Activated effector memory CD4-positive, alpha-beta T cell treated with anti-CD3 and anti-CD28 coated beads, Interleukin-2, amount 50 U/mL, for 16 hours (primary cell): ENCODE measurements at places on chromosomes 11 and 22.

DNA sequence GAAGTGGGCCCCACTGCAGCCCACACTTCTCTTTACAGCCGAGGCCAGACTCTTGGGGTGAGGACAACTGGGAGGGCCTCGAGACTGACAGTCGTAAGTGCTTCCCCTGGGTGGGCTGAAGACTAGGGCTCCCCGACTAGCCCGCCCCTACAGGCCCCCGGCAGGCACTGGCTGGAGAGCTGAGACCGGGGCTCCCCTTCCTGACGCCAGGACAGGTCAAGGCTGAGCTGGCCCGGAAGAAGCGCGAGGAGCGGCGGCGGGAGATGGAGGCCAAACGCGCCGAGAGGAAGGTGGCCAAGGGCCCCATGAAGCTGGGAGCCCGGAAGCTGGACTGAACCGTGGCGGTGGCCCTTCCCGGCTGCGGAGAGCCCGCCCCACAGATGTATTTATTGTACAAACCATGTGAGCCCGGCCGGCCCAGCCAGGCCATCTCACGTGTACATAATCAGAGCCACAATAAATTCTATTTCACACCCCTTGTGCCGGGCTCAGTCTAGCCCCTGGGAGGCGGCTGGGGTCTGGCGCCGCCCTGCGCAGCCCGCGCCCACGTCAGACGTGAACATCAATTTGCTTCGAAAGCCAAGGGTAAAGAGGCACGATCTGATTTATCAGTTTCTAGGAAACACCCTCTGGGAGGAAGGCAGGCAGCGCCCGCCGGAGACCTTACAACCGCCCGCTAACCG, 13.5 kb downstream of the SCYL1 start:
- no peak for DNase-seq

GRCh38 chr22:46172522-46173110, 22.3 kb downstream of the PPARA start:
- DNase-seq: no peak

DNA sequence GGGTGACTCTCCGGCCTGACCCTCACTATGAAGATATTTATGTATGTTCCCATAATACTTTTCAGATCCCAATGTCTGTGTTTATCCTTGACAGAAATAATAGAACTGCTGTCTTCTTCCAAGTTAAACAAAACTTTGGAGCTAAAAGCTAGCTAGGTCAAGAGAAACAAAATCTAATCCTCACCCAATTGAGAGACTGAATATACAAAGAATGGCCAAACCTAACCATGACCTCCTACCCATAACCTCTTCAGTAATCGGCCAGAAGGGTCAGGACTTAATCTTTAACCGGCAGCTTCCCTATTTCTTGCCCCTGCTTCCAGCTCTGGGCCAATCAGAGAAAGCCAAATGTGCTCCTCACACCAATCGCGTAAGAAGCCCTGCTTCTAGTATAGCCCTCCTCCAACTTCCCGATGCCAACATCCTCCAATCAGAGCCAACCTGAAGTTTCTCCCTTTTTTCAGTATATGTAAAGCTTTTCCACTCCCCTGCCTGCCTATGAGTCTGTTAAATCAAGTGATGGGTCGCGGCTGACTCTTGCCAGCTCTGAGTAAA, 1.7 kb upstream of the DDX6 start:
- DNase-seq: peak; percentile 85

DNA sequence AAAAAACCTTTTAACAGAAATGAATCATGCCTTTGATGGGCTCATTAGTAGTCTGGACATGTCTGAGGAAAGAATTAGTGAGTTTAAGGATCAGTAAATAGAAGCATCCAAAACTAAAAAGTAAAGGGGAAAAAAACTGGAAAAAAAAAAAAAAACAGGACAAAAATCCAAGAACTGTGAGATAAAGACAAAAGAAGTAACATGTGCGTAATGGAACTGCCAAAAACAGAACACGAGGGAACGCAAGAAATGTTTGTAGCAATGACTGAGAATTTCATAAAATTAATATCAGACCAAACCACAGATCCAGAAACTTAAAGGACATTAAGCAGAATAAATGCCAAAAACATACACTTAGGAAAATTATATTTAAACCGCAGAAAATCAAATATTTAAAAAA, 77.4 kb downstream of the MS4A13 start:
- no peak for DNase-seq

DNA sequence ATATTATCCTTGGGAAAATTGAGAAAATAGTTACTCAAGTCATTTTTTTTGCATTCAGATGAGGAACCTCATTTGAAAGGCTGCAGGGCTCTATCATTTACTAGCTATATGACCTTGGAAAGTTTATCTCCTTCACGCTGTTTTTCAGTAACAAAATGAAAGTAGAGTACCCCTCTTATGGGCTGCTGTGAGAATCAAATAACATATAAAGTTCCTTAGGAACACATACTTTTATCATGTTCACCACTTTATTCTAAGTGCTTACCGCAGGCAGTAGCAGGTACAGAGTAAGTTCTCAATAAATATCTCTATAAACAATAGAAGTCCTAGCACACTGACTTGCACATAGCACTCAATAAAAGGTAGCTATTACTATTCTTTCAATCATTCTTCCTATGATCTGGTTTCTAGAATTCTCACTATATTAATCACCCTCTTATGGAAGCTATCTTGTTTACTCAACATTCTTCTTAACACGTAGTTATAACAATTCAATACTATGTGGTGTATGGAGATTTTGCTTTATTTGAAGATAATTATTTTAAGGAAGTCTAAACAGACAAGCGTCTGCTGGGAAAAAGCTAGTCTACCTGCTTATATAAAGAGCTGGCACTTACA, 1.9 kb downstream of the C11orf71 start:
- DNase-seq: no peak

DNA sequence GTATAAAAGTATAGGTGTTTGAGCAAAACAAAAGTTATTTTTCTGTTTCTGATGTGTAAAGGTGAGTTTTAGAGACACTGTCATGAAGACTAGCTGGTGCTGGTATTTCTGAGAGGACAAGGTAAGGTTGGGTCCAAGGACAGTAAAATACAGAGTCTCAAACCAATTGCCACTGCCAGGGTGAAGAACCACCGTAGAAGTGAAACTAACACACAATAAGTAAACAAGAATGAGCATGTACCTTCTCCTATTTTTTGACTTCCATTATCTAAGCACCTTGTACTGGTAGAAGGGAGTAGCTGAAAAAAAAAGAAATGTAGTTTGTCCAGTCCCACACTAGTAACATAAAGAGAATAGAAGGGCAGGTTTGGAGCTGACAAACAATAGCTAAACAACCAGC, 117.3 kb downstream of the TTC28 start:
- no peak for DNase-seq

DNA sequence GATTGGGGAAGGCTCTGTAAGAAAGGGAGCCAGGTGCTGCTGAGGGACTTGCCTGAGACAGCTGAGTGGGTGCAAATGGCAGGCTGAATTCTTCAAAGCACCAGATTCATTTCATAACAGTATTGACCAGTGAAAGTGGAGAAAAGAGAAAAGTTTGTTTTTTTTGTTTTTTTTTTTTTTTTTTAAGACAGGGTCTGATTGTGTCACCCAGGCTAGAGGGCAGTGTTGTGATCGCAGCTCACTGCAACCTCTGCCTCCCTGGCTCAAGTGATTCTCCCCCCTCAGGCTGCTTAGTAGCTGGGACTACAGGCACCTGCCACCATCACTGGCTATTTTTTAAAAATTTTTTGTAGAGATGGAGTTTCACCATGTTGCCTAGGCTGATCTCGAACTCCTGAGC, 494.0 kb downstream of the MIAT start:
- no peak for DNase-seq

GRCh38 chr22:24289114-24289513, 18.5 kb downstream of the SPECC1L start:
- DNase-seq: no peak
